ENCODE measurements at places on chromosomes 2 and 18. TPM values are rescaled to one million over a fixed set of nuclear protein-coding genes. Genes with fewer than 3 reads are reported as not detected.

GRCh38 chr18:61198486-61198885 lies 134.7 kb upstream of the CDH20 start:
- no peak for DNase-seq

GRCh38 chr18:27861539-27861938 lies 315.4 kb downstream of the CDH2 start:
- DNase-seq, result no peak

- DNase-seq, result no peak
Measured at GRCh38 chr2:165697748-165698443, 96.2 kb downstream of the GALNT3 start.

DNA sequence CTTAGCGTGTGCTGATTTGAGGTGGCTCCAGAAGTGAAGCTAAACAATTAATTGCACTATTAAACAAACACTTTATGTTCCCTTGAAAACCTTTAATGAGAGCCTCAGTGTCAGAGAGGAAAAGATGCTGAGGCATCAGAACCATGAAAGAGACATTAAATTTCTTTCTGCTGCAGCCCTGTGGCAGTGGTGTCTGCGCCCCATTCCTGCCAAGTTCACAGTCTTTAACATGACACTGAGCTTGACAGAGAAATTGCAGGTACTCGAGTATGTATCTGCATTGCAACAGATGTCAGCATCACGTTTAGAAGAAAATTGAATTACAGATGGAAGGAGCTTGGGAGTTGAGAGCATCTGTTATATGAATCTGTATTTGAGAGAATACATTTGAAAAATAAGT lies 111.3 kb upstream of the CREB1 start:
- DNase-seq, result no peak

The DYNAP gene
- total RNA-seq, result not detected

DNA sequence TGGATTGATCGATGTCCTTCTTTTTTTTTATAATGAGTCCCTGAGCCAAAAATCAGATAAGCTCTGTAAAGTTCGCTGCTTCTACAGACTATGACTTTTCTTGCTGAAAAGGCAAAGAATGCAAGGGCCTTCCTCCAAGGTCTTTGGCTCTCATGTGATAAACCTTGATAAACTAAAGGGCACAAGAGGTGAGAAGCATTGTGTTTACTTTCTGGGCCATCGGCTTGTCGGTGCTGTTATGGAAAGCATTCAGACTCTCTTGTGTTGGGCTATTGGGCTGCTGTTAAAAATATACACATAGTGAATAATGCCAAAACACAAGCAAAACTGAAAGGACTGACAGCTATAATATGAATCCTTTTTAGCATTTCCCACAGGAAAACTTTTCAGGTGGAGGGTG lies 472.4 kb upstream of the SPHKAP start:
- DNase-seq, result no peak

DNA sequence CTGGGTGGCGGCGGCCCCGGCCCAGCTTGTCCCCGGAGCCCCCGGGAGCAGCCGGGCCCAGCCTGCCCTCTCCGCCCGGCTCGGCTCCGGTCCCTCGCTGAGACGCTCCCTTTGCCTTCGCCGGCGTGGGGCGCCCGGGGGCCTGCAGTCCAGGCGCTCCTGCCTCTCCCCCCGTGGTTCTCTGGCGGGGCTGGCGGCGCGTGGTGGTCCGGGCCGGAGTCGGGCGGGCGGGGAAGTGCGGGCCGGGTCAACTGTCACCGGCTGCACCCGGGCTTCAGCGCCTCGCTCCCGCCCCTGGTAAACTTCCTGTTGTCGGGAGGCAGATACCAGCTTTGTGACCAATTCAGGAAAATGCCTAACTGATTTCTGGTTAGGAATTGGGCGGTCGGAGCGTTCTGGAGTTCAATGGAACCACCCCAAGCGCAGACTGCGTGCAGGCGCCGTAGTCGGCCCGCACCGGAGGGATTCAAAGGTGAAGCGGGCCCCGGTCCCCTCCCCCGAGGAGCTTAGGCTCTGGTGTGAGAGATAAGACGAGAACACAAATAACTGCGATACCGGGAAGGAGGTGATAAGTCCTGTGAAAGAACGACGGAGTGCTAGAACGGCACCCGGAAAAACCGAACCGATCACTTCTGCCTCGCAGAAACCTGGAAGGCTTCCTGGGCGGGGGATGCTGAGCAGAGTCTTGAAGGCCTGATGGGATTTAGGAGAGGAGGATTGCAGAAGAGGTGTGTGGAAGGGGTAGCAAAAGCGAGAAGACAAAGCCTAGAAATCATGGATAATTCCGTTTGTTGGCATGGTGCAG lies 891 bp downstream of the CAB39 start:
- peak; percentile 44 for DNase-seq

DNA sequence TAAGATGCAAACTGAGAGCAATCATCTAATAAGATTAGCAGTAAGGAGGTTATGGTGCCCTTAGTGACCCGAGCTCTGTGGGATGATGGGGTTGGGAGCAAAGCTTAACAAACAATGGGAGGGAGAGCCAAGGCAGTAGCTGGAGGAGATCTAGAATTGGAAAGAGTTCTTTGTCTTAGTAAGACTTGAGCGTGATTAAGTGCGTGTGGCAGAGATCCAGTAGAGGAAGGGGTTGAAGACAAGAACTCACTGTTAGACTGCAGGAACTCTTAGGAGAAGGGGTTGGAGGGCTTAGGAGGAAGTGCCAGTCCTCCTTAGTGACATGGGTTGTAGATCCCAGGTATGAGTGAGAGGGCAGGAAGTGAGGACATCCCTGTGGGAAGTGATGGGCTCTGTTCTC lies 184.7 kb downstream of the GFPT1 start:
- DNase-seq, result no peak

DNA sequence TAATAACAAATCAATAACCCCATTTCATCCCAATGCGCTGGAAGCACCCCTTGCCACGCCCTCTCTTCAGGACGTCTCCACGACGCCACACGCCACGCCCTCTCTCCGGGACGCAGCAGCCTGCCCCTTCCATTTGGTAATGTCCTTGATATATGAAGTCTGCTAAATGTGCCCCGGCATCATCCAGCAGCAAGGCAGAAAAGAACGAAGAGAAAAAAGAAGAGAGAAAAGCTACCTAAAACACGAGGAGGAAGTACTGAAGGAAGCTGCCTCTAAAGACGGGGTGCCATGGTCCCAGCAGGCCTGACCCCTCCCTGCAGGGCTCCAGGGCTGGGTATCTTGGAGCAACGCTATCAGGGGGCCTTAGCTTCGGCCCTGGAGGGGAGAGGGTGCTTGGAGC lies 41.8 kb downstream of the CNGA3 start:
- DNase-seq, result no peak

The TMEM178A gene
- 3.9 TPM for total RNA-seq

The SCYGR4 gene
- not detected for total RNA-seq

GRCh38 chr2:229523663-229524062 lies 190.7 kb downstream of the DNER start:
- DNase-seq, result no peak

DNA sequence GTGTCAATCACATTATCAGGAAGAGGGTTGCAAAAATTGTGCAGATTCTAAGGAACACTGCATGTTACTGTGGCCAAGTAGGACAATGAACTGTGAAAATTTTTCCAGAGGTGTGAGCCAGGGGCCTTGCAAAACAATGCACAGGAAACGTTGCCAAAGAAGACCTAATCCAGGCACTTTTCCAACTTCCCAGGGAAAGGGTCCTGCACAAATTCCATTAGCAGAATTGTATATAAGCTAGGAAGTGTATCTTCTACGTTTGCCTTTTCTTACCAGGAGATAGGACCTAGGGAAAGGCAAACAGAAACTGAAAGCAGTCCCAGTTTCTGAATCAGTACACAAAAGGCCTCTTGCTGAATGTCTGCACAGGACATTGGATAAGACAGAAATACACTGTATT lies 1888.3 kb upstream of the CELF4 start:
- peak; percentile 71 for DNase-seq

DNA sequence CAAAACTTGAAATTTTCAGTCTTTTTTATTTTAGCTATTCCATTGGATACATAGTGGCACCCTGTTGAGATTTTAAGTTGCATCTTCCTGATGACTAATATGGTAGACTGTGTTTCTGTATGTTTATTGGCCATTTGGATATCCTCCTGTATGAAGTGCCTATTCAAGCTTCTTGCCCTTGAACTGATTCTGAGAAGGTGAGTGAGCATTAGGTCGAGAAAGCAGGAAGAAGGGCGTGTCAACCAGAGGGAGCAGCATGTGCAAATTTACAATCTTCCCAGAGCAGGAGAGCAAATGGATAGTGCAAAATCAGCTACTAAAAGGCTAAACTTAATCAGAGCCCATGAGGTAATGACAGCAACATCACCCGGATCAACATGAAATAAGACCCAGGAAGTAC lies 8.6 kb downstream of the INPP1 start:
- DNase-seq, result no peak

The PECR gene
- 9.0 TPM for total RNA-seq

The NMUR1 gene
- not detected for total RNA-seq

GRCh38 chr2:239236043-239236807 lies 164.6 kb downstream of the HDAC4 start:
- no peak for DNase-seq

The TLX2 gene
- 0.34 TPM for total RNA-seq

DNA sequence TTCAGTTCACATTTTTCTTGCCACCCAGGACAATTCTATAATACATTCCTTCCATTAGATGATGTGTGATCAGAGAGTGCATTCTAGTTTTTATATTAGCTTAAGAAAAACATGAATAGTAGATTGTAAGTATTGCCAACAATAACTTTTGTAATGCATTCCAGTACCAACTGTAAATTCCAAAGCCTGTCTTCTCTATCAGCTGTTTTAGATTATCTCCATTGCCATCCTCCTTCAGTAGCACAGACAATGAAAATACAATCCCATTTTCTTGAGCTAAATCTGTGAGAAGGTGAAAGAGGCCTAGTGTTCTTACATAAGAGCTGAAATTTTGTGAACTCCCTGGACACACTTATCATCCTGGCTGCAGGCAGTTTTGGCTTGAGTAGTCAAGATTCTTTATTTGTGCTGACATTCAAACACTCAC lies 103.9 kb downstream of the CCBE1 start:
- DNase-seq, result no peak

GRCh38 chr2:106839849-106840595 lies 45.9 kb downstream of the ST6GAL2 start:
- no peak for DNase-seq

The TXNDC2 gene
- total RNA-seq, result 1.6 TPM

- no peak for DNase-seq
Measured at GRCh38 chr2:11492720-11493119, 26.8 kb upstream of the E2F6 start.

GRCh38 chr2:221792971-221793521 lies 220.9 kb upstream of the EPHA4 start:
- no peak for DNase-seq

The SMYD1 gene
- not detected for total RNA-seq

DNA sequence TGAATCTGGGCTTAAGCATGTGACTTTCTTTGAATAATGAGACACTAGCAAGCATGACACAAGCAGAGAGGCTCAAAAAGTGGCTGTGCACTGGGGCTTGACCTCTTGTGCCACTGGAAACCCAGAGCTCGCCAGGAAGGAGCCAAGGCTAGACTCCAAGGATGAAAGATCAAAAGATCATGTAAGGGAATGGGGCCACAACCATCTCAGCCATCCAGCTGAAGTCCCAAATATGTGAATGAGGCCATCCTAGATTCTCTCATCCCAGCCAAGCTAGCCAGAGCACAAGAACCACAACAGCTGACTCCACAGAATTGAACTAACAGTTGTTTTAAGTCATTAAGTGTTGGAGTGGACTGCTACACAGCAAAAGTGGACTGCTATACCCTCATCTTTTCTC lies 288.1 kb downstream of the CCDC178 start:
- DNase-seq, result no peak

The TM4SF20 gene
- total RNA-seq, result not detected

- DNase-seq, result no peak
Measured at GRCh38 chr2:71989671-71990070, 158.0 kb downstream of the CYP26B1 start.

DNA sequence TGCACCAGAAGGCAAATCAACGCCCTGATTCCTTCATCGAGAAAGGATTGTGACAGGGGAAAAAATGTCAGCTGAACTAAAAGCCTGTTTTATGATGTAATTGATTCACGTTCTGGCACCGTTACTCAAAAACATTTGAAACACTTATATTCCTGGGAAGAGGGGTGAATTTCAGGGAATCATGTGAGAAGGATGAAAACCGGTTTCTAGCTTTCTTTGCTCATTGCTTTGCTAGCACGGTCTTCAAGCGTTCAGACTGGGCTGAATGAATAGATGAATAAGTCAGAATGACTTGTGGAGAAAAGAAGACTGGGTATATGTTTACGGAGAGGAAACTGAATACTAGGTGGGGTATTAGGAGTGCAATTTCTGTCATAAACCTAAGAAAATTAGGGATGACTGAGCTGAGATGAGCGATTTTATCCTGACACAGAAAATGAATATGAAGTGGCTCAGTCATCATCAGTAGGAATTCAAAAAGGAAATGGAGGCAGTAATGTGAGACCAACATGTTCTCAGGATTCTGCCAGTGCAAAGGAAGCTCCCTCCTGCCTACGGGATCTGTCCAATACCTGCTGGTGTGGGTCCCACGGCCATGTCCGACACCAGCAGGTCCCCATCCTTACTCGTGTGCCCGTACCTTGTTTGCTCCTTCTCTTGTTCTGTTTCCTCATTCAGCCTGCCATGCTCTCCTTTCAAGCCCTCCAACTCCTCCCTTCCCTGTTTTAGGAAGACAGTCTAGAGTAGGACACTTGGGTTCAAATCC lies 124.7 kb upstream of the ARL5A start:
- DNase-seq, result no peak

DNA sequence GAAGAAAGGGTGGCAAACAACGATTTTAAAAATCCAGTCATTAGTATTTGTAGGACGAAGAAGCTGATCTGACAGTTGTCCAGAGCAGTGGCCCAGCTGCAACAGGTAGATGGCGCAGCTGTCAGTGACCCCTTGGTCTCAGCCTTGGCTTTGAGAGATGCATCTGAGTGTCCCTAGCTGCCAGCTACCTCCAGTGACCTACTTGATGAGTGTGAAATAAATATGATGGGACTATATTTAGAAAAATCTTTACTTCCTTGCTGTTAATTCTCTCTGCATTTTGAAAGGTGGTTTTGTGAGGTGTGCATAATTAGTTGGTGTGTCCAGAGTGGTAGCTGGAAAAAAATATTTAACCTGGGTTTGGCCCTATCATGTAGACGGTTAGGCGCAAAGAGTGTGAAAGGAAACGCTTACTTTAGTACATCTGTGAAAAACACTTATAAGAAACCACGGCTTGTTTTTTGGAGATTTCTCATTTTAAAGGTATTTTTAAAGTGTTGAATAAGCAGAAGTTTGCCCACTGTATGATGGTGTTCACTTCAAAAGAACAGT lies 963 bp downstream of the INPP1 start:
- DNase-seq, result peak; percentile 55

DNA sequence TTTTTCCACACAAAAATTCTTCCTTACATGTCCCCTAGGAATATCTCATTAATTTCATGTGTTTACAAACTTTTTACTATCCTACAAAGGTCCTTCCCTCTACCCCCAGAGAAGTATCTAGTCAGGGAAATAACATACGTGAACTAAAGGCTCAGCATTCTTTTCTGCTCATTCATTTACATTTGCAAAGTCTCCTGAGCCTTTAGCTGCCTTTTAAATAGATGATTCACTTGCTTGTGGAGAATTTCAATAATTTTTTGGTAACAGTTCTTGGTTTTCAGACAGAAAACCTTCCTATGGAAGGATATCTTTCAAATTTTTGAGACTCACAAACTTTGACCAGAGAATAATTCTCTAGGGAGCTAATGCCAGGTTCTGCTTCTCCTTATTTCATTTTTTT lies 81.5 kb upstream of the RMDN2 start:
- DNase-seq, result no peak
